Sigmoid colon (tissue), 7 donors: ENCODE measurements at places on chromosomes 2 and 18. TPM values are rescaled to one million over a fixed set of nuclear protein-coding genes. Genes with fewer than 3 reads are reported as not detected.

Gene NEUROD1
- total RNA-seq, result not detected

Gene RESP18
- total RNA-seq, result not detected

Gene DYNAP
- total RNA-seq, result not detected

Gene CLEC4F
- not detected for total RNA-seq

Gene DSG4
- not detected for total RNA-seq

Gene CYB5A
- 164 TPM for total RNA-seq

GRCh38 chr2:30301551-30301950 is 70.2 kb downstream of the LBH start:
- H3K27ac ChIP-seq, result peak overlapping the region; percentile 73
- no peak overlapping the region for H3K4me3 ChIP-seq
- H3K36me3 ChIP-seq, result no peaks in the 10 kb centered on the region
- DNase-seq, result no peak
- peaks cover 27% of the 10 kb centered on the region for H3K4me1 ChIP-seq
- no peaks in the 10 kb centered on the region for H3K27me3 ChIP-seq

GRCh38 chr2:37561615-37562569 is 109.5 kb downstream of the CDC42EP3 start:
- peaks cover 3% of the 10 kb centered on the region for H3K4me1 ChIP-seq
- no peak for DNase-seq
- H3K27me3 ChIP-seq, result no peaks in the 10 kb centered on the region
- H3K36me3 ChIP-seq, result no peaks in the 10 kb centered on the region
- no peak overlapping the region for H3K27ac ChIP-seq

- H3K27me3 ChIP-seq, result no peaks in the 10 kb centered on the region
- no peaks in the 10 kb centered on the region for H3K36me3 ChIP-seq
- peak; percentile 42 for DNase-seq
- no peak overlapping the region for H3K27ac ChIP-seq
Measured at GRCh38 chr2:233829193-233830110, 24.9 kb downstream of the HJURP start.

DNA sequence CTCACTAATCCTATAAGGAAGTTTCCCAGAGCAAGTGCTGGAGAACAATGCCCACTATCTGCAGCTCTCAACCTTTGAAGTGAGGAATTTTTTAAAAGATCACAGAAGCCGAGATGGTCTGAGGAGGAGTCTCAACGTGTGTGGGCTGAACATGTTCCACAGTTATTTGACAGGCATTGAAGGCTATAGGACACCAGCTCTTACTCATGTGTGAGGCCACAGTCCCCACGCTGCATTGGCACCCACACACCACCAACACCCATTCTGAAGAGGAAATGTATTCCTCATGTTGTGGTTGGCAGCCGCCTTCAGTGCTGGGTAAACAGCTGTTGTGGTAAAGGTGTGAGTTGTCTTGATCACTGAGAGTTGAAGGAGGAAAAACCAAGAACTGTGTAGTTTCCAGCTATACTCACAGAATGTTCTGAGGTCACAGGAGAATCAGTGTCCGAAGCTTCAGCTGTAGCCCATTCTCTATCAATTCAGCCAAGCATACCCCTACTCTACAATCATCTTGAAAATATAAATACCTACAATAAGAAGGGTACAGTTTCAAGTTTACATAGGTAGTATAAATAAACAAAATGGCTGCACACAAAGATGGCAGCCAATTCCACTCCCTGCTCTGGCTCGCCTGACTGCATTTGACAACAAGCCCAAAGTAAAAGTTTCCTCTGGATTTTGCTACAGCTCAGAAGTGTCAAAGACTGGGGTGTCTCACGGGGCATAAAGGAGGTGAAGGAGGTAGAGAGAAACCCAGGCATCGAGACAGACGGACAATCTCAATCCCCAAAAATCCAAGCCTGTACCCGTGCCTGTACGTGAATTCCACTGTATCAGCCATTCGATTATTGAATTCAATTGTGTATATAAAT is 12.1 kb downstream of the CD226 start:
- H3K27me3 ChIP-seq, result no peaks in the 10 kb centered on the region
- H3K4me3 ChIP-seq, result no peak overlapping the region
- H3K27ac ChIP-seq, result no peak overlapping the region
- H3K4me1 ChIP-seq, result peaks cover 6% of the 10 kb centered on the region

- H3K27me3 ChIP-seq, result no peaks in the 10 kb centered on the region
- peak overlapping the region; percentile 92 for H3K4me3 ChIP-seq
- peaks cover 41% of the 10 kb centered on the region for H3K4me1 ChIP-seq
- no peaks in the 10 kb centered on the region for H3K36me3 ChIP-seq
- DNase-seq, result peak; percentile 90
Measured at GRCh38 chr2:12716032-12716281, 779 bp upstream of the TRIB2 start.

- H3K27ac ChIP-seq, result peak overlapping the region; percentile 59
- no peak overlapping the region for H3K4me3 ChIP-seq
- peaks cover 62% of the 10 kb centered on the region for H3K36me3 ChIP-seq
- H3K27me3 ChIP-seq, result no peaks in the 10 kb centered on the region
Measured at GRCh38 chr2:12731701-12732280, 15.1 kb downstream of the TRIB2 start.

DNA sequence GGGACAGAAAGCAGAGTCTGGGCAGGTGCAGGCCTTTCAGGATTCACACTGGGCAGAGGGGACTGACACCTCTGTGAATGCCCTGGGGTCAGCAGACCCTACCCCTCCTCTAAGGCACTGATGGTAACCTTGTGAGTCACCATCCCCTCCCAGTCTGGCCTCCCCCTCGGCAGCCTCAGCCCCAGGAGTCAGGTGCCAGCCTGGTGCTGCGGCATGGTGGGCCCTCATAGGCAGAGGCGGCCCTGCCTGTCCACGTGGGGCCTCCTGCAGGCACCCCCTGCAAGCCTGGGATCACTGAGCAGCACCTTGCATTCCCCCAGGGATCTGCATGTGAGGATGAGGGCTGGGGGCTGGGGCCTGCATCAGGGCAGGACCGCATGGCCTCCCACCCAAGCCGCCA is 4.8 kb upstream of the GPR17 start:
- no peak overlapping the region for H3K4me3 ChIP-seq
- no peaks in the 10 kb centered on the region for H3K27me3 ChIP-seq
- H3K36me3 ChIP-seq, result peaks cover 41% of the 10 kb centered on the region
- no peak for DNase-seq
- H3K4me1 ChIP-seq, result peaks cover 91% of the 10 kb centered on the region

GRCh38 chr2:72636210-72636609 is 189.6 kb downstream of the EXOC6B start:
- DNase-seq, result no peak
- H3K27ac ChIP-seq, result no peak overlapping the region
- no peaks in the 10 kb centered on the region for H3K27me3 ChIP-seq
- no peak overlapping the region for H3K4me3 ChIP-seq
- no peaks in the 10 kb centered on the region for H3K36me3 ChIP-seq

DNA sequence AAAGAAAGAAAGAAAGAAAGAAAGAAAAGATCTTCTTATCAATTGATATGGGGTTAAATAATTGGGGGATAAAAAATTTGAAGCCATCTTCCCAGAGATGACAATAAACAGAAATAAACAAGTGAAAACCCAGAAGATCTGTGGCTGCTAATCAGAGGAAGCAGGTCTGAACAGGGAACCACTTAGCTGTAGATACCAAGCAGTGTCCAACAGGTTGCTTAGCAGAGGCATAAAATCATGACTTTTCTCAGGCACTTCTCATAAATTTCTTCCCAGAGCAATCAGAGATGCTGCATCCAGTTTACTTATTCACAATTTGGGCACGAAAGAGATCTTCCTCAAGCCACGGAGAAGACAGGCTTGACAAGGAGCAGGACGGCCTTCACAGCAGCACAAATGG is 5.7 kb upstream of the LPIN1 start:
- no peak overlapping the region for H3K27ac ChIP-seq
- H3K4me3 ChIP-seq, result no peak overlapping the region
- no peaks in the 10 kb centered on the region for H3K36me3 ChIP-seq
- H3K27me3 ChIP-seq, result no peaks in the 10 kb centered on the region

- peaks cover 59% of the 10 kb centered on the region for H3K4me1 ChIP-seq
- peaks cover 38% of the 10 kb centered on the region for H3K36me3 ChIP-seq
Measured at GRCh38 chr2:96867756-96868554, 1.9 kb downstream of the SEMA4C start.

- H3K4me3 ChIP-seq, result no peak overlapping the region
- H3K4me1 ChIP-seq, result peaks cover 24% of the 10 kb centered on the region
- H3K27me3 ChIP-seq, result no peaks in the 10 kb centered on the region
- no peak for DNase-seq
Measured at GRCh38 chr2:175169191-175169590, 1.2 kb upstream of the ATF2 start.
